ENCODE measurements at places on chromosomes 4 and X. TPM values are rescaled to one million over a fixed set of nuclear protein-coding genes. Genes with fewer than 3 reads are reported as not detected.

MTMR8 gene
- total RNA-seq = 0.95 TPM

FAM9B gene
- not detected for total RNA-seq

NHS gene
- 3.7 TPM for total RNA-seq

TCP11X2 gene
- total RNA-seq = not detected

NDST3 gene
- total RNA-seq = not detected

GAGE12H gene
- total RNA-seq = not detected

ZCCHC12 gene
- not detected for total RNA-seq

SLC38A5 gene
- 167 TPM for total RNA-seq

MAGEE2 gene
- total RNA-seq = not detected

UGT8 gene
- total RNA-seq = 0.61 TPM

SHOX gene
- total RNA-seq = not detected

TCEAL2 gene
- not detected for total RNA-seq

USP17L30 gene
- total RNA-seq = not detected

EDNRA gene
- total RNA-seq = 9.0 TPM

RIPPLY1 gene
- not detected for total RNA-seq

SCD5 gene
- total RNA-seq = 13.5 TPM

DGKQ gene
- 11.8 TPM for total RNA-seq

CMC4 gene
- 20.3 TPM for total RNA-seq

GPR50 gene
- not detected for total RNA-seq

TLR1 gene
- 2.4 TPM for total RNA-seq

GPRIN3 gene
- total RNA-seq = not detected

HPF1 gene
- total RNA-seq = 28.5 TPM

AFF2 gene
- total RNA-seq = not detected

PRR32 gene
- not detected for total RNA-seq

ELOVL6 gene
- 29.9 TPM for total RNA-seq

ODAPH gene
- total RNA-seq = not detected
